Activated T-helper 1 cell treated with Interleukin-2 at 50 U/mL for 16 hours (primary cell): ENCODE measurements at places on chromosomes 5 and 9.

- DNase-seq, result no peak
Measured at GRCh38 chr9:7273575-7273974, 515.8 kb downstream of the KDM4C start.

DNA sequence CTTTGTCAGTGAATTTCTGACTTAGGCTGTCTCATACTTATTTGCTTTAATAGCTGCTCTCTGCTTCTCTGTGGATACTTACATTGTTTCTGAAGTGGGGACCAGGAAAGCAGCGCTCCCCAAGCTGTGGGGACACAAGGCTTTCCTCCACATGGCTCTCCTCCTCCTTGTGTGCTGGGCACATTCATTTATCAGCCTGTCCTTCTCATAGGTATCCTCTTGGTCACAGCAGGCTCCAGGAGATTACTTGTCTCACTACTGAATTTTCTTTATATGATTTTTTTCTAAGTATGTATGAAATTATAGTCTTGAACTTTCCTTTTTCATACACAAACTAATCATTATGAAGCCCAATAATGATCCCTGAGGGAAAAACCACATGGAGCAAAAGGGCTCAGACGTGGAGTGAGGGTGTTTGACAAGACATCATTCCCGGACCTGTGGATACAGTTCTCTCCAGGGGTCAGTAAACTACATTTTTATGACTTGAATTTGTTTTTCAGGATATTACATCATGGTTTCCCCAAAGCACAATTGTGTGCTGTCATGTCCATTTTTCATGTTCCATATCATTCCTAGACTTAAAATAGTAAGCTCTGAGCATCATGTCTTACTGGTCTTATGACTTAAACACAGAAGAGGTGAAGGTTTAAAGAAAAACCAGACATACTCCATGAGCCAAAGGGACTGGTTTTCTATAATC is 234.5 kb downstream of the PCSK1 start:
- DNase-seq, result no peak

- no peak for DNase-seq
Measured at GRCh38 chr9:76913467-76913866, 7.6 kb upstream of the PRUNE2 start.

DNA sequence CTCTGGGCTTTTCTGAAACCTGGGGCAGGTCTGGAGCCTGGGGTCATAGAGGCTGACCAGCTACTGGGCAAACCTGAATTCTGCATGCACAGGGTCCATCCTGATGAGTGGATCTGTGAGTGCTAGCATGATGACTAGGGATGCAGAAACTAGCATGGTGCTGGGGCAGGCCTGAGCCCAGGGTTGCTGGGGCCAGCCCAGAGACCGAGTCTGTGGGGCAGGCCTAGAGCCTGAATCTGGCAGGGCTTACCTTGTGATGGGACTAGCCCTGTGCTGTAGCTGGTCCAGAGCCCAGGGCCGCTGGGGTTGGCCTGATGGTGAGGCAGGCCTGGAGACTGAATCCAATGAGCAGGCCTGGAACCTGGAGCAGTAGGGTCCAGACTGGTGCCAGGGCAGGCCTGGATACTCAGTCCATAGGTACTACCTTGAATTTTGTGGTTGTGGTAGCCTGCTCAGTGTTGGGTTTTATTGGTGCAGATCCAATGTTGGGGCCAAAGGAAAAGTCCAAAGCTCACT is 313.5 kb downstream of the TLR4 start:
- no peak for DNase-seq

GRCh38 chr5:103867857-103868598 is 305.4 kb upstream of the NUDT12 start:
- no peak for DNase-seq

DNA sequence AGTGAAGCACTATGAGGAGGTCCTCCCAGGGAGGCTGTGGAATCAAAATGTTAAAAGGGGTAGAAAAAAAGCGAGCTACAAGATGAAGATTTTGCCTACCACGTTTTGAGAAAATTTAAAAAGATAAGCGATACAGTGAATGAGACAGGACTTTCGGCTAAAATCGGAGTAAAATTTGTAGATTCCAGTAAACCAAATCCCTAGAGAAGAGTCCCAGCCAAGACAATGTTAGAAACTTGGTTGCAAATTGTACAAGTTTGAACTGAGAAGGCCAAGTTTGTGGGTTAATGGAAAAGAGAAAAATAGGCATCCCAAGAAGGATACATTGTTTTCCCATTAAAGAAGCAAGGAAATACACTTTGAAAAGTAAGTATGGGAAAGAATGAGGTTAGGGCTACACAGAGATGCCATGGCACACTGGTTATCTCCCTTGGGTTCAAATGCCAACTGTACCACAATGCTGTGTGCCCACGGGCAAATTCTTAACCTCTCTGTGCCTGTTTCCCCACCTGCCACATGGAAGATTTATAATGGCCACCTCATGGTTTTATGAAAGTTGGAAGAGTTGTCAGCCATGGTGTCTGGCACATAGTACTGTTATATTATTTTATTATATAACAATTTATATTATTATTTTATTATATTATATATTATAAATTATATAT is 16.2 kb upstream of the MGAT1 start:
- DNase-seq, result no peak

DNA sequence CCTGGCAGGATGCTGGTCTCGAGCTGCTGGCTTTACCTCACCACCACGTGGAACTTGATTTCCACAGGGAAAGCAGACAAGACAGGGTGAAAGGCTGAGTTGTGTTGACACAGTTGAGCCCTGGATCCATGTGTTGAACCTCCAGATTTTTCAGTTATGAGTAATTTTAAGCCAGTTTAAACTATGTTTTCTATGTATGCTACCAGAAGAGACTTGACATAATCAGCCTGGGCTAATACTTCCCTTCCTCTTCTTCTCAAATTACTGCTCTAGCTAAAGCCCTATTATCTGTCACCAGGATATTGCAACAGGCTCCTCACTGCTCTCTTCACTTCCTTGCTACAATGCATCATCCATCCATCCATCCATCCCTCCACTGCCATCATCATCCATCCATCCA is 12.0 kb upstream of the PHYKPL start:
- no peak for DNase-seq

DNA sequence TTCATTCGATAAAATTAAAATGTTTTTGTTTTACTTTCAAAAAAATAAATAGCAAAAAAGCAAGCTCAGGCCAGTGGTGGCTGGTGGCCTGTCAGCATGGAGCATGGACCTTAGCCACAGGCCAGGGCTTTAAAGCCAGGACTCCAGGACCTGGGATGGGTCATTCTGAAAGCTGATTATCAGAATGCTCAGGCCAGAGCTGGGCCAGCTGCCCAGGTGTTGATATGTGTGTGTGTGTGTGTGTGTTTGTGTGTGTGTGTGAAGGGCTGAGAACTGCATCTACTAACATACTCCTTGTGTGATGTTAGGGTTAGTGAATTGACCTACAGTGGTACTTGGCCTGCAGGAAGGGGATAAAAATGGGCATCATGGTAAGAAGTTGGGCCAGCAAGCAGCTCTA is 21.5 kb downstream of the PALM2AKAP2 start:
- no peak for DNase-seq

- DNase-seq, result no peak
Measured at GRCh38 chr5:56072863-56073766, 78.4 kb upstream of the IL6ST start.

- DNase-seq, result no peak
Measured at GRCh38 chr5:78345485-78345884, 14.9 kb upstream of the SCAMP1 start.

DNA sequence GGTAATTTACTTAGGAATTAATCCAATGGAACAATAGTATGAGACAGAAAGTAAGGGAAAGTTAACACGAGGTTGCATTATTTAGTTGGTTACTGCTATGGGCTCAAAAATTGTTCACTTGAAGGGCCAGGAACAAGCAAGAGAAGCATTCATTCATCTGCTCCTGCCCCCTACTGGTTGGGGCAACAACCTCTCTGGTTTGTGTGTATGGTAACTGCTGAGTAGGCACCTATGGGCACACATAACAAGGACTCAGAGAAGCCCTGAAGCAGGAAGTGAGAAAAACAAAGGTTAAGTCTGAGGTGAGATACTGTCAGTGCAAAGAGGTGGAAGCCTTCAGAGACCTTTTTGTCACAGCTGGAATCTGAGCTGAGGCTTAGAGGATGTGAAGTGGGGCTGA is 34.4 kb upstream of the RANBP6 start:
- no peak for DNase-seq

DNA sequence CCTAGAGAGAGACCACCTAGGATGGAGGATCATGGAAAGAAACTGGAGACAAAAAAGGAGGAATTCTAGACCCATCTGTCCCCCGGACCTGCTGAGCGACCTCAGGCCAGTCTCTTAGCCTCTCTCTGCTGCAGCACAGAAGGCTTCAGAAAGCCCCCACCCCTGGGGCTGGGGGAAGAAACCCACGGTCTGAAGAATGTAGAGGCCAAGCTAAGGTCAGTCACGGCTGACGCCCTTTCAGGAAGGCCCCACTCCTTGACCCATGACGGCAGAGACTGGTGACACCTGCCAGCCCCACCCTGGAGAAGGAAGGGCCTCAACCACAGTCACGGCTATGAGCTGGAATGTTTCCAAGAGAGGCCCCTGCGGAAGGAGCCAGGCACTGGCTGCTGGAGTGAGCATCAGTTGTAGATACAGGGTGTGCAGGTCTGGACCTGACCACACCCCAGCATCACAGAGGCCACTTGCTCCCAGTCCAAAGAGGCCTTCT is 120.5 kb upstream of the BOD1 start:
- DNase-seq, result no peak

DNA sequence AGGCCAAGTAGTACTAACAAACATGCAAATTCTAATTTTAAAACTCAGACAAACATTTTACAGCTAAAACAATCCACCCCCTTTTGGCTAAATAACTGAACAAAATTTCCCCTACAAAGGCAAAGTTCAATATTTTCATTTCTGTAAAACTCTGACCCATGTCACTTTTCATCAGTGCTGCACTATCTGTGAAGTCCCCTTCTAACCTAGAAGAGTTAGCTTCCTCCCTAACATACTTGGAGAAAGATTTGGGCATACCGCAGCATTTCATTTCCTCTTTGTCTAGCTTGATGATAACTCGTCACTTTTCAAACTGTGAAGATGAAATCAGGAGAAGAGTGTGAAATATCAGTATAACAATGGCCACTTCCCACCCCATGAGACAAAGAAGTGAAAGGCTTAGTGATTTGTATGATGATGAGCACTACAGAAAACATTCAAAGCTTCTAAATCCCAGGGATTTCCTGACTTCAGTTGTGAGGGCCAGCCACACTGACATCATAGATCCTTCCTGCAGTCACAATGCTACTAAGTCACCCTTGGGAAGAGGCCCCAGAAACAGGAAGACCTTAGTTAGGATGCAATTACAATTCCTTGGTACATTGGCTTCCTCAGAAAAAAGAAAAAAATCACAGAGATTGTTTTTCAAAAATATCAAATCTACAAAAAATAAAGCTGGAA is at the start of gene FAM81B:
Gene FAM81B (plus strand): TSS at position 555 of the 681 bp plus-strand sequence. CDS start 24 bp downstream, at position 579.
- DNase-seq, result no peak

DNA sequence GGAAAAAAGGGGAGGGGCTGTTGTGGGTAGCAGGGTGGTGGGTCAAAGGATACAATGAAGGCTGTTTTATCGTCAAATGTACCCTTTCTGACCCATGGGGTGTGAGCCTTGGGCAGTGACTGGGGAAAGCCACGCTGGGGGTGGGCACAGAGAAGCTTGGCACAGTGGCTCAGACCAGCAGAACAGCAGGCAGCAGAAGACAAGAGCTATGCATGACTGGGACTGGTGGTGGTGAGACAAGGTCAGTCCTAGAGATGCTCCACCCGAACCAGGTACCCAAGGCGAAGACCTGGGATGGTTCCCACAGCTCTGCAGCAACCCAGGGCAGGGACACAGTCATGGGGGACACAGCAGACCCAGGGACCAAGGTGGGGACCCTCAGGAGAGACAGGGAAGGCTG is 38.3 kb downstream of the BICD2 start:
- DNase-seq, result no peak

DNA sequence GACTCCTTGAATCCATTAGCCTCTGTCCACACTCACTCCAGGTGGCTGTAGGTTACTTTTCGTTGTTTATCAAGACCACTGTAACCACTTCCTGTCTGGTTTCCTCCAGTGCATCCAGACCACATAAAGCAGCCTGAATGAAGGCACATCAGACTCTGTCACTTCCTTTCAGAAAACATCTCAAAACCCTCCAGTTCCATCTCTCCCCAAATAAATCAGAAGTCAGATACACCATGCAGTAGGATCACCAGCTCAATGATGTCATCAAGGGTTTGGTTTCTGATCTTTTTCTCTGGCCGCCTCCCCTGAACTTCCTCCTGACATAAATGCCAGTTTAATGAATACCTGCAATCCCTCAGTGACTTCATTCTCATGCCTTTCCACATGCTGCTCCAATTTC is 161.2 kb downstream of the ZNF462 start:
- no peak for DNase-seq

DNA sequence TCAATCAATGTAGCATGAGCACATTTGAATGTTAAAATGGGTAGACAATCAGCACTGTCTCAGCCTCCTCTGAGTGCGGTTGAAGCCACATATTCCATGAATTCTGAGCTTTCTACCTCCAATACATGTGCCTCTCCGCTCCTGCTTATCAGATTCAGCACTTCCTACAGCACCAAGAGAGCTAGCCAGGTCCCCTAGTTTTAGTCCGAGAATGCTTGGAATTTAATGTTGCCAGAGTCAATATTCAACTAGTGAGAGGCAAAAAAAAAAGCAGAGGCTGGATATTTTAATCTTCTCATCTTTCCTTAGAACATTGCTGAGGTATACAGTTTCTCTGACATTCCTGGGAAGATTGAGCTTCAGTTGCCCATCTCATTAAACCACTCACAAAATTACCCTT is 1979.1 kb upstream of the CDH9 start:
- DNase-seq, result no peak

- no peak for DNase-seq
Measured at GRCh38 chr9:87324613-87325194, 173.0 kb upstream of the DAPK1 start.

- DNase-seq, result no peak
Measured at GRCh38 chr5:158376679-158377078, 517.7 kb upstream of the CLINT1 start.

DNA sequence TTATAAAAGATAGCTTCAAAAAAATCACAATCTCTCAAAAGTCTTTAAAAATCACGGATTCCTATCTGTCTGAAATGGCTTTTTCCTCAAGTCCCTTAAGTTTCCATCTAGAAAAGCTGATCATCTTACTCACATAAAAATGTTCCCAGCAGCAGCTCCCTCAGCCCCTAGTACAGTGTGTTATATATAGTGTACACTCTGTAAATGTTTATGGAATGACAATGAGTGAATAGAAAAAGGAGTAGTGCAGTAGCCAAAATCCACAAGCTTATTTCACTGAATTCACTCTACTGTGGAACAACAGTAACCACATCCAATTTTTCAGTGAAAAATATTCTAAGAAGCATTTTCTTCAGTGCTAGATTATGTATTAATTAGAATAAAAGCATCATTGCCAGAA is 609.4 kb downstream of the DTWD2 start:
- no peak for DNase-seq
